ENCODE measurements at places on chromosomes 2 and 18.

- no peak for DNase-seq
Observed at GRCh38 chr18:31065036-31065773, 22.7 kb upstream of the DSC3 start.

DNA sequence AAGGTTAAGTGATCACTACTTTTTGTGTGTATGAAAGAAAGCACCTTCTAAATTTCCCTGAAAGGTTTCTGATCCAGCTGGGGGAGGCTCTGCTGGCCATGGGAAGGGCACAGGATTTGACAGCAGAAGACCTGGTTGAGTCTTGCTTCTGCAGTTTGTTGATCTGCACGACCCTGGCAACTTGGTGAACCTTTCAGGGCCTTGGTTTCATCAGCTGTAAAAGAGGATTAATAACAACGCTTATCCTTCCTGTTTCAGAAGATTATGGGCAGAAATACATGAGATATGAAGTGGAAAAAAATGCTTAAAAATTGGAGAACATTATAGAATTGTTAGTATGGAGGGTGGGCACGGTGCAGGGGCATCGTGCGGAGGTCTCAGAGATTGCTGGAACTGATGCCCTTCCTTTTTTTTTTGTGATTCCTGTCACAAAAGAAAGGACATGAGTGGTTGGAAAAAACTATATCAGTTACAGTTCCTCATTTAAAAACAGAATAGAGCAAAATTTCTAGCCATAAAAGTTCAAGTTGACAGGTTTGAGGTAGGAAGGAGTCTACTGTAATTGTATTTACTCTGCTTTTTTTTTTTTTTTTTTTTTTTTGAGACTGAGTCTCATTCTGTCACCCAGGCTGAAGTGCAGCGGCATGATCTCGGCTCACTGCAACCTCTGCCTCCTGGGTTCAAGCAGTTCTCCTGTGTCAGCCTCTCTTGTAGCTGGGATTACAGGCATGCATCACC, 47.4 kb downstream of the MFSD6 start:
- no peak for DNase-seq

GRCh38 chr18:34710934-34711333, 836 bp downstream of the DTNA start:
- no peak for DNase-seq

DNA sequence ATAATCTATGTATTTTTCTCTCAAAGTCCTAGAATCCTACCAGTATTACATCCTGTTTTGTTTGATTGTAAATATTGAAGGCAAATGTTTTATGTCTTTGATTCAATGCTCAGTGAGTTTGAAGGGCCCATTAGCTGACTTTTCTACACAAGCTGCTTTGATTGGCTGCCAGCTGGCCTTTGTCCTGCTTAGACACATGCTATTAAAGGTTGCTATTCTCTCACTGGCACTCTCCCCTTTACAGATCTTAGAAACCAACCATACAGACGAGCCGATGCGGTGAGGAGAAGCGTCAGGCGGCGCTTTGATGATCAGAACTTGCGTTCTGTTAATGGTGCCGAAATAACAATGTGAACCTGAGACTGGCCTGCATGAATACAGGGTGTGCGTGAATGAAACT, 69.7 kb downstream of the PRPF40A start:
- DNase-seq: no peak

GRCh38 chr2:56021579-56021978, 98.0 kb upstream of the EFEMP1 start:
- DNase-seq: no peak
